A172 (cell line): ENCODE measurements at places on chromosomes 1 and 21.

- DNase-seq, result no peak
Observed at GRCh38 chr1:150551784-150552127, 2.5 kb downstream of the ADAMTSL4 start.

- no peak for DNase-seq
Observed at GRCh38 chr1:154831462-154831861, 38.6 kb downstream of the KCNN3 start.

GRCh38 chr1:34156739-34157138, 8.3 kb downstream of the CSMD2 start:
- no peak for DNase-seq

DNA sequence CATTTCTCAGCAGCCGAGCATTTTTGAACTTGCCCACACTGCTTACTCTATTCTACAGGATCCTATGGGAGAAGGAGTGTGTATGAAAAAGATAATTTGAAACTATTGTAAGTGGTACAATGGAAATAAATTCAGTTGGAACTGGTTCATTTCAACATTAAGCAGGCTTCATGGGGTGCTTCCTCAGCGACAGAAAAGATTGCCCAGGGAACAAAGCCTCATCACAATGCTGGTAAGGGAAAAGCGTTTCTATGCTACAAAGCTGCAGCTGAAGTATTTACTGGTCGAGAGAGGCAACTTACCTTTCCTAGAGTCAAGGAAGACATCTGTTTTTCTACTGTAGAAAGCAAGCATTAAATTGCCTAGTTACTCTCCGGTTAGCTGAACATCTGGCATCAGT, 568.2 kb upstream of the ZP4 start:
- no peak for DNase-seq

DNA sequence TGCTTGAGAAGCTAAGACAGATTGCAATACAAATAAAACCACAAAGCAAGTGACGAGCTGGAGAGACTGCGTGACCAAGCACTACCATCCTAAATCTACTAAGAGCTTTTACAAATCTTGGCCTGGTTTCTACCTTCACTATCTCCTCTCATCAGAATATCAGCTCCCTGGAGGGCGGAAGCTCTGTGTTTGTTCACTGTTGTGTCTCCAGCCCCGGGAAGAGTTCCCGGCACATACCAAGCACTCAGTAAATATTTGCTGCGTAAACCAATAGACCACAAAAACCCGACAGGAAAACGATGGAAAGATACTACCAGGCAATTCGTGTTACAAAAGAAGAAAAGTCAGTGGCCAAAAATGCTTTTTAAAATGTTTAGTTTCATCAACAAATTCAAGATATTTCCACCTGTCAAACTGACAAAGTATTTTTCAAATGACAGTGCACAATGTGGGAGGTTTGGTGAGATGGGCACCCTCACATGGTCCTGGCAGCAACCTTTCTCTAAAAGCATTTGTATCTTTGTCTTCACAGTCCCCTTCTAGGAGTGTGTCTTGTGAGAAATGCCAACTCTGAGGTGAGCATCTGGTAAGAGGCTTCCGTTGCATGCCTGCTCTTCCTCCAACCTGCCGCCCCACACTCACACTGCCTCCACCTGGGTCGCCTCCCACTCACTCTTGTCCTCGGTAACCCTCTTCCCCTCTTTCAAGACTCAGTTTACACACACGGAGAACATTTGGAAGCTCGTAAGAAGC, 34.7 kb downstream of the SLC1A7 start:
- DNase-seq, result peak; percentile 62

- DNase-seq, result peak; percentile 86
Observed at GRCh38 chr1:203440771-203441170, 34.8 kb upstream of the PRELP start.

- DNase-seq, result peak; percentile 70
Observed at GRCh38 chr1:174818951-174819350, 180.8 kb upstream of the CACYBP start.

- DNase-seq, result peak; percentile 80
Observed at GRCh38 chr1:12040457-12041051, 21.3 kb downstream of the MIIP start.

- no peak for DNase-seq
Observed at GRCh38 chr1:110533230-110533629, 14.3 kb upstream of the KCNA10 start.

DNA sequence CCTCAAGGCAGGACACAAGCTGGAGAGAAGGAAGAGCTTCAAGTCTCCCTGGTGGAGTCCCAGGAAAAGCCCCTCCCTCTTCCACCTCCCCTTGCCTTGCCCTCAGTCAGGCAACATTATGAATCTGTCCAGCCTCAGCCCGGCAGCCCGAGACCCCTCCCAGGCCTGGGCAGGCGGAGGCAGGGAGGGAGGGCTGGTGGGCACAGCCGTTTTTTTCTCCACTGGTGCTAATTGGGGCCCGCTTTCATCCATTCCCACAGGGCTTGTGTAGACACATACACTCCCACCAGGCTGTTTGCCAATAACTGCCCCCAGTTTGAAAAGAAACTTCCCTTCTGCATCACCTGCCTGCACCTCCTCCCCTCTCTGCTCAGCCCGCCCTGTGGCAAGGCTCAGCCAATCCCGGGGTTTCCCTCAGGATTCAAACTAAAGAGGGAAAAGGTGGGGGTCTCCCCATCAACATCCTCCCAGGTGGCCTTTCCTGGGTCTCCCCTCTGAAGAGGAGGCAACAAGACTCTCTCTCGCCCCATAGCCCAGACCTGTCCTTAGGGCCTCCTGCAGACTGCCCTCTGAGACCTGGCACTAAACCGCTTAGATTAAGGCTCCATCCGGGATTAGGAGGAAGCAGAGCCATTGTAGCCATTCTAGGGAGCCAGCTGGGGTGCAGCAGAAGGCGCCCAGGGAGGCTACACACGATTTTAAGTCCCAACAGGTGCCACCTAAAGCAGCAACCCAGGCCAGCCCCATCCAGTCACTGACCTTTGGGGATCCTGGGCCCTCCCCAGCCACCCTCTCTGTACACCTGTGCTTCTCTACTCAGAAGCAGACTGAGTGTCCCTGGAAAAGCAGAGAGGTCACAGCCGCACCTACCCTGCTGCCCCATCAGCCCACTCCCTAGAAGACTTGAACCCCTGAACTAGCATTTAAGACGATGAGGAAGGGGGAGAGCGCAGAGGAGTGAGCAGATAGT, 3.5 kb downstream of the IGSF9 start:
- DNase-seq, result no peak

GRCh38 chr1:163106364-163106987, 37.3 kb downstream of the RGS4 start:
- no peak for DNase-seq

- no peak for DNase-seq
Observed at GRCh38 chr1:168689726-168690602, 39.0 kb downstream of the DPT start.

DNA sequence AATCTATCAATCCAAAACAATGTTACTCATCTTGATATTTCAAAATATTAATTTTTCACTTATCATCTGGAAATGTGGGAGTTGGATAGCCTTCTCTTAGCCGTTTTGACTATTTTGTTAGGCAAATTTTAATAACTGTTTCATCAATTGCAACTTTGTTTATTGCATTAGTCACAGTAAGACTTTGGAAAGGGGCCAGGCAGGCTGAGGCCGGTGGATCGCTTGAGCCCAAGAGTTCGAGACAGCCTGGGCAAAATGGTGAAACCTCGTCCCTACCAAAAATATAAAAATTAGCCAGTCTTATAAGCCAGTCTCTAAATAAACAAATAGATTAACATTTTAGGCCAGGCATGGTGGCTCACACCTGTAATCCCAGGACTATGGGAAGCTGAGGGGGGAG, 113.0 kb upstream of the NR5A2 start:
- DNase-seq, result no peak

DNA sequence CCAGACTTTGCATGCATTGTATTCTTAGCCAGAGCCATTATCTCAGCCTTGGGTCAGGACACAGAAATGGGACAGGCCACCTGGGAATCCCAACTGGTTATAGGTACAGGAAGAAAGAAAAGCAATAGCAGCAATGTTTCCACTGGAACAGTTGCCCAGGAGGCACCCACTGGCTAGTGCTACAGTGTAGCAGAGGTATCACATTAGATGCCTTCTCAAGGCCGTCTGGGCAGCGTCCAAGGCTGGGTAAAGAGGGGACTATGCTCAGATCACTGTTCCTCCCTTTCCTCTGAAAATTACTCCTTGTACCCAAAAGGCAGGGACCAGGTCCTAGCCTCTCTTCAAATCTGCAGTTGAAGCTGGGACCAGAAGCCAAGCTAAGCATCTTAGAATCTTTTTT, 2.6 kb downstream of the CREB3L4 start:
- DNase-seq, result no peak

GRCh38 chr21:45594721-45595489, 48.6 kb upstream of the PCBP3 start:
- DNase-seq, result no peak

DNA sequence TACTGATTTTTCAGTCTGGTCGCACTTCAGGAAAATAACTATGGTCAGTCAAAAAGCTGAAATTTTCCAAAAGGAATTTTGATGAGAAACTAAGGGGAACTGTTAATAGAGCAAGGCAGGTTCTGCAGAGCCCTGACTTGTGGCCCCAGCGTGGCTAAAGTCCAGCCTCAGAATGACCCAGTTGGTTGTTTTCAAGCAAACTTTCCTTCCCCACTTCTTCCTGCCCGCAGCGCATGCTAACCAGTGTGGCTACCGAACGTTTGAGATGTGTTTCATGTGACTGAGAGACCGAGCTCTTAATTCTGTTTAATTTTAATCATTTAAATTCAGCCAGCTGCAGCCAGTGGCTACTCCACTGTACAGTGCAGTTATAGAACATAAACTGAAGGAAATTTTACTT, 6.2 kb upstream of the IL10RB start:
- DNase-seq, result no peak

GRCh38 chr21:17673261-17674020, 60.7 kb upstream of the BTG3 start:
- no peak for DNase-seq

- peak; percentile 45 for DNase-seq
Observed at GRCh38 chr1:243233908-243234307, 21.2 kb downstream of the CEP170 start.

GRCh38 chr1:119220991-119221390, 80.5 kb upstream of the WARS2 start:
- no peak for DNase-seq
